ENCODE measurements at places on chromosomes 1 and 21.

- DNase-seq, result peak; percentile 35
Measured at GRCh38 chr1:207883104-207883651, 27.7 kb downstream of the CD34 start.

DNA sequence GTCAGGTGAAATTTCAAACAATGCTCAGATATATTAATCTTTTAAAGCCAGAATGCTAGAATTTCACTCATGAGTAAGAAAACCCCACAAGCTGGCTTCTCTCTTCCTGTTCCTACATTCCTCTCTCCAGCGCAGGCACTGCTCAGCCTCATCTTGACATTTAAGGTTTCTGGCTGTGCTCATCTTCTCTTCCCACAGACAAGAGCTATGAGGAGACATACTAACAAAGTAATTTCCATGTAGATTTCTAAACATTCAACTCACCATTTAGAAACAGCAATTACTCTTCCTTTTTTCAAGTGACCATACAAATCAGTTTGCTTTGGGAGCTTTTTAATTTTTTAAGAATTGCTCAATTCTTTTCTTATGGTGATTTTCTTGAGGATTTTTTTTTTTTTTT is 7.8 kb upstream of the LRRC8D start:
- no peak for DNase-seq

DNA sequence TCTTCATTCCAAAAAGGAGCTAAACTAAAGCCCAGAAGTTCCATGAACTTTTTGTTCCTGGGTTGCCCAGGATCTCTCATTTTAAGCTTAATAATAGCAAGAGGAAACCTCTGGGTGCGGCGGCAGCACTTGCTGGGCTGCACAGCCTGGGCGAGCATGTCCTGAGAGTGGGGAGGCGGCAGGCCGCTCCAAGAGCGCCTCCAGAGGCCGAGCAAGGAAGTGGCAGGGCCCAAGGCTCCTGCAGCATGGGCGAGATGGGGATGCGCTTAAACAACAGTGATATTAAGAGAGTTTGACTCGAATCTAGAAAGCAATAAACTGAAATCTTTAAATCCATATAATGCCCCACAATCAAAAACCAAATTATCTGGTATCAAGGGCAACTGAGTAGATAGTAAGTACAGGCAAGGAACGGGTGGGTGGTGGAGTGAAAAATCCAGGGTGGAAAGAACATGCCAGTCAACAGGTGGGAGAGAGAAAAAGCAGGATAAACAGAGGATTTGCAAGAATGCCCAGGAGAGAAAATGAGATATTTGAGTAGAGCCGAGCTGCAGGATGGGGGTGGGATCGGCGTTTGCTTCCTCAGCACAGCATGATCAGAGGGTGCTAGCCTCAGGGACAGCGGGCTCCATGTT is 14.1 kb upstream of the TNR start:
- peak; percentile 32 for DNase-seq

DNA sequence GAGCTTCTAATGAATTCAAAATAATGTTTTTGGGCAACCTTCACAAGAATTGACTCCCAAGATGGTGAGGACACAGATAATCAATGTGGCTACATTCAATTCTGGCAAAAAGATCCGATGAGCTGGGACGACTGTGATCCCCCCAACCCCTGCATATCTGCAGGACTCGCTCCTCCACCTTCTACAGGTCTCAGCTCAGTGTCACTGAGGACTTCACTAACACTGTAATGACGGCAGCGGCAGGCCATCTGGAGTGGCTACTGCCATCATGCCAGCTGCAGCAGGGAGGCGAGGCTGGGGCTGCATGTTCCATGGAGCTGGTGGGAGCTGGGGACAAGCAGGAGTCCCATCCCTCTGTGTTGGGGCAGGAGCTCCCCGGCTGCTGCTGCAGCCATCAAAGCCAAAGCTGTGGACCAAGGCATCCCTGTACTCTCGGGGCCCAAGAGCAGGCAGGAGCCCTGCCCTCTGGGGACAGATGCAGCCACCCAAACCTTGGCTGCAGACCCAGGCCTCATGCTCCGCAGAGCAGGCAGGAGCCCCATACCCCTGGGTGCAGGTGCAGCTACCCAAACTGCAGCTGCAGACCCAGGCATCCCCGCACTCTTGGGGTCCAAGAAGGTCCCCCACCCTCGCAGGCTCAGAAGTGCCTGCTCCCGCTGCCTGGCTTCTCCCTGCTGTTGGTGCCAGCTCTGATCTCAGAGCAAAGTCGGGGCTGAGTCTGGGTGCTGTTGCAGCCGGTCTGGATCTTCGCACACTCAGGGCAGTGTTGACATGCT is 12.2 kb upstream of the DHRS3 start:
- no peak for DNase-seq

- DNase-seq, result no peak
Measured at GRCh38 chr1:203818399-203818798, 23.0 kb downstream of the ZBED6 start.

DNA sequence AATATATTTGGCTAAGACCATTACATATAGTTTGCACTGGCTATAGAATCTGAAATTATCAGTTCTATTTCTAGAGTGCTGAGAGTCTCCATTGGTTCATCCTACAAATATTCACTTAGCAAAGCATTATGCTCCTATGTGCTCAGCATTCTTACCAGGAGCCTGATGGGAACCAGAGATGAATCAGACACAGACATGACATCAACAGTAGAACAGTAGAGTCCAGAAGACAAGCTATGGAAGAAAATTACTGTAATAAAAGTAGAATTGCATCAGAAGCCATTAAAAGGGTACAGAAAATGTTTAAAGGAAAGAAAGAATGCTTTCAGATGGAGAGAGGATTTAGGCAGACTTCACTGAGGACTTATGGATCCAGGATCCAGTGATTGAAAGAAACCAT is 271.7 kb upstream of the SNX7 start:
- no peak for DNase-seq

DNA sequence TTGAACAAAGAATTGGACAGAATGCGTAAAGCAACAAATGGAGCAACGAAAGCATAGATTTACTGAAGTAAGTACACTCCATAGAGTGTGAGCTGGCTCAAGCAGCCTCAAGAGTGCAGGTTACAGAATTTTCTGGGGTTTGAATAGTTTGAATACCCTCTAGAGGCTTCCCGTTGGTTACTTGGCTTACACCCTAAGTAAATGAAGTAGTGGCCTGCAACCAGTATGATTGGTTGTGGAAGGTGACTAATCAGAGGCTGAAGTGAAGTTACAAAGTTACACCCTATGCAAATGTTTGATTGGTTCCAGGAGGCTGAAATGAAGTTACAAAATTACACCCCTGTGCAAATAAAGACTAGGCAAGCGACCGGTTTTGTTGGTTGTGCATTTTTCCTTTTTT is 10.9 kb downstream of the TCEANC2 start:
- DNase-seq, result no peak

- DNase-seq, result peak; percentile 76
Measured at GRCh38 chr1:34742667-34743270, 12.1 kb upstream of the GJB5 start.

DNA sequence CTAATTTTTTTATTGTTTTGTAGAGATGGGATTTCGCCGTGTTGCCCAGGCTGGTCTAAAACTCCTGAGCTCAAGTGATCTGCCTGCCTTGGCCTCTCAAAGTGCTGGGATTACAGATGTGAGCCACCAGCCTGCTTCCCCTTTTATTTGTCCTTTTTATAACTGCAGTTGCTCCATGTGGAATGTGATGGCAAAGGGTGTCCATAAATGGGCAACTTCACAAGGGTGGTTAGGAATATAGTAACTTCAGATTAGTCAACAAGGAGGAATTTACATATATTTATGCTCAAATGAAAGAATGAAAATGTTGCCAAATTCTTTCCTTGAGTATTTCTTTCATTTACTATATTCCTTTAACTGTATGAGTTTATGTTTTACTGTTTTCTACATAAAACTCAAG is 182.9 kb downstream of the BACH1 start:
- no peak for DNase-seq

GRCh38 chr1:87329526-87330056 is 911 bp downstream of the LMO4 start:
- peak; percentile 23 for DNase-seq

DNA sequence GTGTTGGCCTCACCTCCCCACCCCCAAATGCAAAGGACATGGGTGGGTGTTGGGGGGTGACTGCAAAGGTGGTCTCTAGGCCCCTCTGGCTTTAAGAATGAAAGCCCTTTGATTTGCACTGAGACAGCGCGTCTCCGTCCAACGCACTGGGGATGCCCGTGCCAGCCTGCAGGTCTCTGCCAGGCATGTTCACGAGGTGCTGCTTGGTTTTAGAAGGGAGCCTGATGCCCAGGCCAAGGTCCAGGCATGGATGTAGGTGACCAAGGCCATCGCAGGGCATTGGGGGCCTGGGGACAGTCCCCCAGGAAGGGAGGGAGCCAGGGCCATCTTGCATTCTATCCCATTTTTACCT is 363.6 kb upstream of the VAMP3 start:
- DNase-seq, result no peak

DNA sequence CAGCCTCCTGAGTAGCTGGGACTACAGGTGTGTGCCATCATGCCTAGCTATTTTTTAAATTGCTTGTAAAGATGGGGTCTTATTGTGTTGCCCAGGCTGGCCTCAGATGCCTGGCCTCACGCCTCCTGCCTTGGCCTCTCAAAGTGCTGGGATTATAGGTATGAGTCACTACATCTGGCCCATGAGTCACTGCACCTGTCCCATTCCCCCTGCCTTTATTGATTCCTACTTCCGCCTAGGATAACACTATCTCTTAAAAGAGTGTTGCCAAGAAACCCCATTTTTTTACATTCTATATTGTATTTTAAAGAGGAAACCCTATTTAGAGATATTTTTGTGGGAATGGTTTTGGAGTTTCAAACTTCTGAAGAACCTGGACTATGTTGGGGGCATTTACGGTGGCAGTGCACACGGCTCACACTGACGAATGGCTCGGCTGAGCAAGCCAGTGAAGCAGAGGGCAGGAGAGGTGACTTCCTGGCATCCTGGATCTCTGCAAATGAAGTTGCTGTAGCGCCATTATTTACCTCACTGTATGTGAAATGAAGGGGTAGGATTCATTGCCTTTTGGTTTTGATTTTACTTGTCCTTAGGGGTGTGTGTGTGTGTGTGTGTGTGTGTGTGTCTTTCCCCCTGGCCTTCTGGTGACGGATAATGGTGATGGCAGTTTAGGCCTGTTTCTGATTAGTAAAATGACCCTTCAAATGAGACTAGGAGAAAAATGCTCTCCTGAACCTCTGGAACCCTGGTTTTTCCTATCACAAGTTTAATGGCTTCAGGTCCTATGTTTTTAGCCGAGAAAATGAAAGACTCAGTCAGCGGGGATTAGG is 22.5 kb downstream of the KIF26B start:
- DNase-seq, result no peak

- no peak for DNase-seq
Measured at GRCh38 chr1:15188130-15188524, 34.6 kb downstream of the TMEM51 start.

DNA sequence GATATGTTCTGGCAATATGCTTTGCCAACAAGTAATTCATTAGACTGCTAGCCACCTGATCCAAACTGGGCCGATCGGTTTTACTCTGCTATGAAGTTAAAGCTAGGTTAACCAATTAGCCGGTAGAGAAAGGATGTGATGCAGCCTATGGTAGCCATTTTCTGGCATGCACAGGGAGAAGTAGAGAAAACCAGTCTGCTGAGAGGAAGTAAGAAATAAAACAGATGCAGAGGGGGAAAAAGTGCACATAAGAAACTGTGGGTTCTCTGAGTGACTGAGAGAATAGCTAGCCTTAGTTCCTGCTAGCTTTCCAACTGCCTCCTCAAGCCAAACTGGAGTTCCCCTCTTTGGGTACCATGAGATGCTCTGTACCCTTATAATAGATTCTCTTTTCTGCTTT is 52.8 kb downstream of the ARID4B start:
- DNase-seq, result no peak

GRCh38 chr1:227300682-227301081 is 17.6 kb downstream of the CDC42BPA start:
- no peak for DNase-seq

DNA sequence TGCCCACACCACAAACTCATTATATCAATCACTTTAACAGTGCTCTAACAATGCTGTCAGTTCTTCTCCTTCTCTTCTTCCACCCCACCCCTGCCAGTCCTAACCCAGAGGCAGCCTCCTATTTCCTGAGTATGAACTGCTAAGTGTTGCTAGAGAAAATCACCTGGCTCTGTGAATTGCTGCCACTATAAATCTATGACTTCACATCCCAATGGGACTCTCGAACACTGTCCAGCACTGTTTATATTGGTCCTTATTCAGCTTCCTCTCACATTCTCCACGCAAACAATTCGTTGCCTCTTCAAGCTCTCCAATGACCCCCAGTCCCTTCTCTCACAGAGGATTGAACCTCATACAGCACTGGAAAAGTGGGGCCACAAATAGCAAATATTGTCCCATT is 27.0 kb upstream of the USH2A start:
- DNase-seq, result no peak

DNA sequence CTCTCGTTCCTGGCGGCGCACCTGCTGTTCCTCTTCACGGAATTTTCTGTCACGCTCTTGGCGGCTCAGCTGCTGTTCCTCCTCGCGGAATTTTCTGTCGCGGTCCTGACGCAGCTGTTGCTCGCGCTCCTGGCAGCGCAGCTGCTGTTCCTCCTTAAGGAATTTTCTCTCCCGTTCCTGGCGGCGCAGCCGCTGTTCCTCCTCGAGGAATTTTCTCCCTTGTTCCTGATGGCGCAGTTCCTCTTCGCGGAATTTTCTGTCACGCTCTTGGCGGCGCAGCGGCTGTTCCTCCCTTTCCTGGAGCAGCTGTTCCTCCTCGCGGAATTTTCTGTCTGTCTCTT is 6.4 kb downstream of the TCHH start:
- DNase-seq, result no peak

DNA sequence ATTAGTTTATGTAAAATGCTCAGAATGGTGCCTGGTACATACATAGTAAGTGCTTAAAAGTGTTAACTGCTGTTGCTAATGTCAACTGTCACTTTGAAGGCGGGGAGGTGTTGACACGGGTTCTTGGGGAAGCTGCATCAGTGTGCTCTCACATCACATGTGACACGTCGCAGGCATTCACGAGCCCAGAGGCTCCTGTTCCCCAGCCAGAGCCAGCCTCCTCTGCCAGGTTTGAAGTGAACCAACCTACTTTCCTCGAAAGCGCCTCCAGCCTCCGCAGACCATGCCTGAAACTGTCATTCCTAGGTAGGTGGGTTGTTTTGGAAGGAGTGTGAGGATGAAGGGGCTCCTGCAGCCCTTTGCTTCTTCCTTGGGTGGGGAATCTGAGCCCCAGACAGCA is 13.8 kb downstream of the GALNT2 start:
- no peak for DNase-seq

GRCh38 chr1:2925918-2926317 is 95.3 kb upstream of the ACTRT2 start:
- no peak for DNase-seq

GRCh38 chr1:89673251-89673650 is 40.3 kb downstream of the LRRC8C start:
- DNase-seq, result no peak

DNA sequence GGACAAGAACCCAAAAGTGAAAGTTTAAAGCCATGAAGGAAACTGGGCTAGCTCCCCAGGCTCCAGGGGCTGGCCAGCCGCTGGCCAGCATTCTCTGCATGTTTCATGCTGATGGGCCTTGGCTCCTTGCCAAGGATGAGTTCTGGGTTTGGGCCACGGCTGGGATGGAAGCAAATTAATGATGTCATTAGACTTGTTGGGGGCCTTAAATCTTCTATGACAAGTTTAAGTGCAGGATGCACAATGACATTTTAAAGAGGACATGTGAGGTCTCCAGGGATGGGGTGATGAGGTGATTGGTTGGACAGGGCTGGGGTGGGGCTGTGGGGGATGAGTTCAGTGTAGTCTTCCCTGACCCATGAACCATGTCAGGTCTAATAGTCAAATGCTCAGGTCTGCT is 199.6 kb downstream of the TRABD2B start:
- DNase-seq, result no peak

Measured in activated CD4-positive, alpha-beta T cell treated with anti-CD3 and anti-CD28 coated beads, Interleukin-2, amount 50 U/mL, for 16 hours (primary cell).